Right kidney (tissue), 9 donors: ENCODE measurements at places on chromosomes 3 and 15.

GRCh38 chr3:42800251-42800650, 4.0 kb downstream of the HIGD1A start:
- no peak for DNase-seq

DNA sequence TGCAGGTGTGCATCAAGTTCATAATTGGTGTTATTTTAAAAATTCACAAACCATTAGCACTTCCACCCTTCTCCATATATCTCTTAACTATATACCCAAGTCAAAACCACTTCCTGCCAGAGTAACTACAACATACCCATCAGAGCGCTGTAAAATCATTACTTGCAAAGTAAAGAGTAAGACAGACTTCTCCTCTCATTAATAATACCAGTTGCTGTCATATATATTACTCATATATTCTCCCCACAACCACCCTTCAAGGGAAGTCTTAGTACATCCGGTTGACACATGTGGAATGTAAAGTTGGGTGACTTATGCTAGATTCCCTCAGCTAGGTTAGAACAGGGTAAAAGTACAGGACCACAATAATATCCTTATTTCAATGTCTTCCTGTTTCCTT, 5.6 kb downstream of the TERC start:
- DNase-seq, result no peak

GRCh38 chr15:99163271-99164062, 58.6 kb downstream of the SYNM start:
- no peak for DNase-seq

DNA sequence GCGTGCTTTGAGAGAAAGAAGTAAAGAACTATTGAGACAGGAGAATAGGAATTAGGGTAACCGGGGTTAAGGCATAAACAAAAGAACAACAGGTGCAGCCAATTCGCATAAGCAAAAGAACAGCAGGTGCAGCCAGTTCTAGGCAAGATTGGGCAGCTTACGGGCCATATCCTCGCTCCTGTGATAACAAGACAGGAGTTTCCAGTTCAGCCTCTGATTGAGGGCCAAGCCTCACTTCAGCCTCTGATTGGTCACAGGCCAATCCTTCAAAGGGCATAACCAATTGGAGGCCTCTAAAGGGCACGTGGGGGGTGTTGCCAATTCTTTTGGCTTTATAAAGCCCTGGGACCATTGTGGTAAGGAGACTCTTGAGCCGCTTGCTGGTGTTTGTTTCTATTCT, 143.5 kb downstream of the GADL1 start:
- no peak for DNase-seq

GRCh38 chr3:186333256-186333655, 28.8 kb downstream of the DGKG start:
- no peak for DNase-seq

GRCh38 chr3:42668793-42669217, 15.3 kb downstream of the ZBTB47 start:
- no peak for DNase-seq

GRCh38 chr3:193021506-193022010, 103.9 kb upstream of the MB21D2 start:
- DNase-seq, result no peak

GRCh38 chr3:16174976-16175901, 759 bp downstream of the GALNT15 start:
- no peak for DNase-seq

- DNase-seq, result no peak
Measured at GRCh38 chr3:42397644-42398043, 12.8 kb downstream of the LYZL4 start.

DNA sequence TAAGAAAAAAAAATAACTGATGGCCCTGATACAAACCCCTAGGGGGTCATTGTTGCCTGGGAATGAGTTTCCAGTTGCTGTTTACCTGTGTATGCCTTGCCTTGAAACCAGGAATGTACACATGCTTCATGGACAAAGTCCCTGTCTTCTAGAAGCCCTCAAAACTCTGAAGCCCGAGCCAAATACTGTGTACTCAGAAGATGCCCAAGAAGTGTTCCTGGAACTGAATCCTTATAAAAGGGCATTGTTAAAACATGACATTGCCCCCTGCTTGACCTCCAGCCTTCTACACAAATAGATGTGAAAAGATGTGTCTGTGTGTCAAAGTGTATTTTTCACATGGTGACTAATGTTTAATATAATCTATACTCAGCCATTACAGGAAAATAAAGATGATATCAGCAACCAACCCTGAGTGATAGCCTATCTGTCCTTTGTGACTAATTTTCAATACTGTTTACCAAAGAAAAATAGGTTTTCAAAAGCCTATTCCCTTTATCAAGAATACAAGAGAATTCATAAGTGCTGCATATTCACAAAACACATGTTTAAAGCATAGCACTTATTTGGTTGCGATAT, 325.9 kb downstream of the MECOM start:
- no peak for DNase-seq

- DNase-seq, result no peak
Measured at GRCh38 chr3:145820170-145820569, 340.8 kb downstream of the PLOD2 start.

DNA sequence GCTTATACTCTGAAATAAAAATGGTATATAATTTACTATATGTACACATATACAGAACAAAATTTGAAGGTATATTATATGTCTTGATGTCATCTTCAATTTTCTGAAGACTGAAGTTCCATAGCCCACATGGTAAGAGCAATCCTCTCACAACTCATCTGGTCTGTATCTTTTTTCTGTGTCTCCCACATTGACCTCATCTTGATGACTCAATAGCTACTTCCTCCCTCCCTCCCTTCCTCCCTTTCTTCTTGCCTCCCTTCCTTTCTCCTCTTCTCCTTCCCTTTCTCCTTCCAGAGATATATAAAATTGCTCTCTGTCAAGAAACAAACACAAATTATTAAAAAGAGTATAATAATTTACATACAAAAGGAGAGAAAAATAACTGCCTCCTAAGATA, 268.5 kb downstream of the SQOR start:
- no peak for DNase-seq

DNA sequence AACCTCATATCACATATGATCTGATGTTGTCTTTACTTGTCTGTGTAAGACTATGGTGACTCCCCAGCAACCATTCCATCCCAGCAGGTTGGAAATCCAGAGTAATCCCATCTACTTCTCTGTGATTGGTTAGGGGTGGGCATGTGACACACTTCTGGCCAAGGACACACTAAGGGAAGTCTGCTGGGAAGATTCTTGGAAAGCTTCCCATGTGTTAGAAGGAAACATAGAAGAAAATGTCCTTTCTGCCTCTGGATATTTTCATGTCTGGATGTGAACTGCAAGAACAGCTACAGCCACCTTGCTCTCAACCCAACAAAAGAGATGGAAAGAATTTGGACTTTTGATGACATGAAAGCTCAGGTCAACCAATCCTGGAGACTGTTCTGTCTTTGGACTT, 2.6 kb upstream of the UBE2Q2 start:
- no peak for DNase-seq

- peak; percentile 47 for DNase-seq
Measured at GRCh38 chr3:63967675-63968611, 55.4 kb downstream of the PSMD6 start.

DNA sequence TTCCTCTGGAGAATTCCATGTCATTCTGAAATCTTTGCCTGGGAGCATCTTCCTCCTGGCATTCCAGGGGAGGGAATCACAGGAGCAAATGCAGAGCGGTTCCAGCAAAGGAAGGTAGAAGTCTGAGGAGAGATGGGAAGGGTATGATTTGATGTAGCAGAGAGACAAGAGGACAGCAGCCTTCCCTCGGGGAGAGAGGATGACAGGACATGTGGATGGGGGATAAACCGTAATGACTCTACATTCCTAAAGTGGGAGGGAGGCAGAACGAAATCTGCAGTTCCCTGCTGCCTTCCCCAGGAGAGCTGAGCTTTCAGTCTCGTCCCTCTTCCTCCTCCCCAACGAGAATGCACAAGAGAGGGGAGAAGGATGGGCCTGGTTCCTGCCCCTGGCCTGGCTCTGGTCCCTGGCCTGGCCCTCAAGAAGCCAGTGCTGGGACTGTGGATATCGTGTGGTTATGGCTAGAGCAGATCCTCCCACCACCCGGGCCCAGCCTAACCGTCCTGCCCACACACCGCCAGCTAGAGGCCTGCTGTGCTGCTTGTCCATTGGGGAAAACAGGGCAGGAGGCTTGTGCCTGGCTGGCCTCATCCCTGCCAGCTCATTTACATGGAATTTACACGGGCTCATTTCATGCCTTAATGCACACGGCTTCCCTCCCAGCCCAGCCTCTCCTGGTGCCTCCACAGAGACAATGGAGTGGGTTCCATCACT, 26.6 kb downstream of the SEMA7A start:
- peak; percentile 63 for DNase-seq

DNA sequence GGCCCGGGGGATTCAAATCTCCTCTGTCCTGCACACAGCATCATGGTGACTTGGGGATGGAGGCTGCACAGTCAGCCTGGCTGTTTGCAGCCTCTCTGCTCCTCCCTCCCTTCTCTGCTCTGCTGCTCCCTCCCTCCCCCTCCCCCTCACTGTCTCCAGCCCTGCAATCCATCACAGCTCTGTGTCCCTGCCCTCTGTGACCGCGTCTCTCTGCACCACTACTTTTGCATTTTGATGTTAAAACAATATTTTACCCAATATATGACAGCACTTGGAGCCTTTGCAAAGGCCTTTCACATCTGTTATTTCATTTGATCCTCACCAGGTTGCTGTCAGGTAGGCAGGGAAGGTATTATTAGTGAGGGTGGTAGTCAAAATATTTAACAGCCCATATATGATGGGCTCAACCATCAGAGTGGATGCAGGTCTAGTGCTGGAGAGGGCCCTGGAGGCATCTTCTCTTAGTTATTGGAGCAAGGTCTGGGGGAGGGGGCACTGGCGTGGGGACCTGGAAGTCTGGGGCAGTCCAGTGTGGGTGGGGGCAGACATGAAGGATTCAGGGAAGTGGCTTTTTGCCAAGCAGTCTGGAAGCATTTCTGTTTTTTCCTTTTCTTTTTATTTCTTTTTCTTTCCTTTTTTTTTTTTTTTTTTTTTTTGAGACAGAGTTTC, 16.3 kb upstream of the VPS8 start:
- DNase-seq, result peak; percentile 52

- DNase-seq, result no peak
Measured at GRCh38 chr15:71973366-71973765, 144.6 kb downstream of the MYO9A start.

DNA sequence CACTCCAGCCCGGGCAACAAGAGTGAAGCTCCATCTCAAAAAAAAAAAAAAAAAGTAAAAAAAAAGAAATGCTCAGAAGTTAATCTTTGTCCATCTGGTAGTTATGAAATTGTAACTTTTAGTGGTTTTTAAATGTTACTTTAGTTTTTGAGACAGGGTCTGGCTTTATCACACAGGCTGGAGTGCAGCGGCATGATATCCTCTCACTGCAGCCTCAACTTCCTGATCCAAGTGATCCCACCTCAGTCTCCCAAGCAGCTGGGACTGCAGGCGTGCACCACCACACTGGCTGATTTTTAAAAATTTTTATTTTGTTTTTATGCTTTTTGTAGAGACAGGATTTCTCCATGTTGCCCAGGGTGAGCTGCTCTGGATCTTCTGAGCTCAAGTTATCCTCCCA, 1.3 kb downstream of the RNU5B-1 start:
- DNase-seq, result no peak

GRCh38 chr15:56619887-56620286, 113.4 kb downstream of the ZNF280D start:
- no peak for DNase-seq

GRCh38 chr3:3881050-3881449, 81.8 kb downstream of the LRRN1 start:
- DNase-seq, result no peak

DNA sequence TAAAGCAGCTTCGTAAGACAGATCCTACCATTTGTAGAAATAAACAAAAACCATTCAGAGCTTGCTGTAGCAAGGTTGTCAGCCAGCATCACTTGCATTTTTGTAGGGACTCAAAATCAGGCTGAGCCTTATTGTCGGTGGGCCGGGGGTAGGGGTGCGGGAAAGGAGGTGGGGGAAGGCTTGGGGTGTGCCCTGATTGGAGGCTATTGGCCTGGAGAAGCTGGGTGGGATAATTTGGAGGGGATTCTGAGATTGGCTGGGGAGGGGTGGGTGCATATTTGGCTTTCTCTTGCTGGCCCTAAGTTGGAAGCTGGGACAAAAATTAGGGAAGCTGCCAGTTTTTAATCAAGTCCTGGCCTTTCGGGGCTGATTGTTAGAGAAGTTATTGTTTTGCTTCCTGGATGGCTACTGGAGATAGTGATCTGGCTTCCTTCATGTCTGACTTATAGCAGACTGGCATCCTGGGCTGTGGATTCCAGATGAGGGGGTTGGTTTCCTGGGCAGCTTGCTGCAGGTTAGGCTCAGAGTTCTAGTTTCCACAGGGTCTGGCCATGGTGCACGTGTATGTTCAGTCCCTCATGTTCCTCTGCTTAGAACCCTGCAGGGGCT, 22.8 kb downstream of the STOML1 start:
- no peak for DNase-seq

DNA sequence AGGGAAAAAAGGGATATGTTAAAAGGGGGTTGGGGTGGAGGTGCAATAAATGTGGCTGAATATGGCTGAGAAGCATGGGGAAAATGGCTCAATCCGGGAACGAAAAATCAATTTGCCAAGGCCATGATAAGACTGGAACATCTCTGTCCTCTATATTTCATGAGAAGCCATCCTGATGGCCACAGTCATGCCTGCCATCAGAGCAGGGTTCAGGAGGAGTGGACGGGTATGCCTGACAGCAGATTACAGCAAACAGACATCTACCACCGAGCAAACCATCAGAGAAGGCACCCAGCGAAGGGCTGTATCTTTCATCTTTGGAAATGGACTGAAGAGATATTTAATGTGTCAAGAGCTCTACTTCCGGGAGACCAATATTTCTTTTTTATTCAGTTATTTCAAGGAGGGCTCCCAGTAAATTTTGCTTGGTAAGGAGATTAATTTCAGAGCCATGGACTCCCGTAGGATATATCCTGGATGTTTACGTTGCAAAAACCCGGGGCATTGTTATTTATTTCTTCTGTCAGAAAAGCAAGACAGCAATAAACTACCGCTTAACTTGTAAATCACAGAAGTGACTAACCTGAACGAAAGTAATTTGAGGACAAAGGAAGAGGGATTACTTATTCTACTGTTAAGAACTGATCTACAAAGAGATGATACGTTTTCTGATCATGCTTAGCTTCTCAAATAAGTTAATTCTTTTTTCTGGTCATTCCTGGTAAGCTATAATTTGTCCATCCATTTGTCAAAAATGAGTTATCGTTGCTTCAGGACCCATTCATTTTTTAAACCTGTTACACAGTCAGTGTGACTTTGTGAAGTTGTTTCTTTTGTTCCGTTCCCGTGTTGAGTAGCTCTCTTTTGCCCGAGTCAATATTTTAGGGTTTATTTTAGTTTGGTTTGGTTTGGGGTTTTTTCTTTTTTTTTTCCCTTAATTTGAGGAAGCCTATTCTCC, 80.6 kb upstream of the CHD2 start:
- peak; percentile 73 for DNase-seq

DNA sequence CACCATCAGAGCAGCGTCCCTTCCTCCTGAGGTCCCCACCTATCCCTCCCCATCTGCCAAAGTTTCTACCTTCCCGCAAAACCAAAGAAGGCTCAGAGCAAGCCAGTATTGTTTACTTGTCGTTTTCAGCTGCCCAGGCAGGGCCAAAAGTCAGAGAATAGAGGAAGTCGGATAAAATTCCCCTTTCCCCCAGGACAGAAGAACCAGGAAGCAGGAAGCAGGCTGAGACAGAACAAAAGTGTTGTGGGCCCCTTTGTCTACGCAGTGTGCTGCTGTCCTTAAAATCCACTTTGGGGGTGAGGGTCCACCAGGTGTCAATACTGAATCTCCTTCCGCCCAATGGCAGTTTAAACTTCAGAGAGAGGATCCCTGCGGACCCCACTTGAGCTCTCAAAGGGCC, 18.5 kb upstream of the RPL32 start:
- DNase-seq, result no peak

- DNase-seq, result no peak
Measured at GRCh38 chr3:3836845-3837244, 37.6 kb downstream of the LRRN1 start.
